ENCODE measurements at places on chromosomes 4 and X.

DNA sequence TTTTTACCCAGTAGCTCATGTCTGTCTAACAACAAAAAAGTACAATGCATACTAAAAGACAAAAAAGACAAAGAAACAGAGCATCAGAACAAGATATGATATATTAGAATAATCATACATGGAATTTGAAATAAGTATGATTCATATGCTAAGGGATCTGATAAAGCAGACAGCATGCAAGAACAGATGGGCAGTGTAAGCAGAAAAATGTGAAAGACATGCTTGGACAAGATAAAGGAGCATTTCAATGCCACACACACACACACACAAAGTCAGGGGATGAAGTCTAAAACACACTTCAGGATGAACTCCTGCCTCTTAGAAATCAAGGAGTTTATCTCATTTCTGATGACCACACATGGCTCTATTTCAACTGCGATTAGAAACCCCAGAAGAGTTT, 649.6 kb upstream of the NDST4 start:
- DNase-seq: no peak

DNA sequence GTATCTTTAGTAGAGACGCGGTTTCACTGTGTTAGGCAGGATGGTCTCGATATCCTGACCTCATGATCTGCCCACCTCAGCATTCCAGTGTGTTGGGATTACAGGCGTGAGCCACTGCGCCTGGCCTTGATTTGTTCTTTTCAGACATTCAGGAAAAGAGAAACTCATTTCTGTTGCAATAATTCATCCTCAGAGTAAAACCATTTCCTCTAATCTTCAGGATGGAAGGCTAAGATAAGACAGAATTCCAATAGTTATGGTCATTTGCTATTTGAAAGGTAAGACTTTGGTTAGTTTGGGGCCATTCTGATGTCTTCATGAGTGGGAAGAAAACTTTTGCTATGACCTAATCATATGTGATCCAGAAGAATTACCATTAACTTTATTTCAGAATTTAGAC, 83.0 kb downstream of the LRP2BP start:
- no peak for DNase-seq

DNA sequence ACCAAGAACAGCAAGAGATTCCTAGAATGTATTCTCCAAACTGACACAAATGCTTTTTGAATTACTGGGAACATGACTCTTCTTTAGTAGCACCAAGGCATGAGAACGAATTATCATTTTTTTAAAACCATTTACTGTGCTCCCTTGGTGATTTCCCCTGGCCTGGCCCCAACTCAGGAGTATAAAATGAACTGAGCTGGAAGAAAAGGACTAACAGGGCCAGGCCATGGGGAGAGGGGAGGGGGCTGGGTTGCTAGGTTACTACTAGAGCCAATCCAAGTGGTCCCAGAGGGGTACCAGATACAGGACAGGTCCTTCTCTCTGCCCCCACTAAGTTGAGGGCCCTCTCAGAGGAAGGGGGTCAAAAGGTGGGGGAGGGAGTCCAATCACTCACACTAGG, 23.1 kb downstream of the SASH3 start:
- DNase-seq: no peak

DNA sequence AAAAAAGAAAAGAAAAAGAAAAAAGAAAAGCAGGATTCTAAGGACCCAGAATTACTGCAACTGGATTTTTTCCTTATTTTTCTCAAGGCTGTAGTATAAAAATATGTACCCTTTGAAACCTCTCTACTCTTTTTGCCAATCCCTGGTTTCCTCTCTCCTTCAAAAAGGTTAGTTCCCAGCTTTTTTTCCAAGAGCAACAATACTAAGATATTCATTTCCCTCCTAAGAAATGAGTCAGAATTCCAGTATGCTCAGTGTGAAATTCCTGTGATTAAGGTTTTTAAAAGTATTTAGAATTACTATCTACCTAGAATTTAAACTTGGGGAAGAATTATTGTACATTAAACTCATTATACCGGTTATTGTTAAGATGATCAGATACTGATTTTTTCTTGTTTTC, 22.0 kb downstream of the SMIM14 start:
- no peak for DNase-seq

- no peak for DNase-seq
Measured at GRCh38 chrX:9164533-9165426, 130.9 kb upstream of the FAM9B start.

DNA sequence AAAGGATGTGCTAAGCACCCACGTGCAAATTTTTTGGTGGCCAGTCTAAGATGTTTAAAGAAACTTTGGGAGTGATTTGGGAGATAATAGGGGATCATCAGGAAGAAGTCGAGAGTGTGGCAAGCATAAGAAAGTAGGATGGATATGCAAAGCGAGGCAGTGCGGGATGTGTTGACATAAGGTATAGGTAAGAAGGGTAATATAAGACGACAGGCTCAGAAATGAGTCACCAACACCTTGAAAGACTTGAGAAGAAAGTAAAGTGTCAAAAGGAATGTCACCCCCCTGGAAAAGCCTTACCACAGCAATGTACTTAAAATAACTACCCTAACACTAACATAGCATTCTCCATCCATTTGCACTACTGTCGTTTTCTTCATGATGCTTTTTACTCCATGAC, 69.8 kb upstream of the BMP2K start:
- DNase-seq: no peak

DNA sequence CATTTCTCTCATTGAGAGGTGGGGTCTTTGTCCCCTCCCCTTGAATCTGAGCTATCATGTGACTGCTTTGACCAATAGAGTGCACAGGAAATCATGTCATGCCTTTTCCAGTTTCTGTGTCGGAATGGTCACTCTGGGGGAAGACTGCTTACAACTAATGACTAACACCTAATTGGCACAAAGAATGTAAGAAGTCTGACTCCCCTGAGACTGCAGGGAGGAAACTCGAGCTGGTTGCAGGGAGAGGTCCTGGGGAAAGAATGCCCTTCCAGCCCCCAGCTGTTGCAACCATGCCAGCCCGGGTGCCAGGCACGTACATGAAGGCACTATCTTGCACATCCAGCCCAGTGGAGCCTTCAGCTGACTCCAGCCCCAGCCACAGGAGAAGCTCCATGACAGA, 254.2 kb downstream of the DHX15 start:
- DNase-seq: no peak

- DNase-seq: peak; percentile 57
Measured at GRCh38 chrX:15854080-15854655, 445 bp downstream of the AP1S2 start.

DNA sequence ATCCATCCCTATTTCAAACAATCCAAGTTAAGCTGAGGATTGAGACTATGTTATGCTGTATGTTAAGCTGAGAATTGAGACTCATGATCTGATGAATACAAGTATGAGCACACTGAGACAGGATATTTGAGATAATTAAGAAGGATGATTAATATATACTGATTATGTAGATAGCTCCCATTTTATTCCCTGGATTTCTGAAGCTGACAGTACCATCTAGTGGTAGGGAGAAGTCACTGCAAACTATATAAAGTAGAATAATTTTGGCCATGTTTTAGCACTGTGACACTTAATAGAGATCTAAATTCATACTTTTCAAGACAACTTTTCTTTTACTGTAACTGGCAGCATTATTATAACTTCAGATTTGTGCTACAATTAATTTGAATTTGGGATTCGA, 63.8 kb upstream of the HPRT1 start:
- DNase-seq: no peak

- DNase-seq: no peak
Measured at GRCh38 chr4:46945062-46945461, 36.0 kb upstream of the COX7B2 start.

DNA sequence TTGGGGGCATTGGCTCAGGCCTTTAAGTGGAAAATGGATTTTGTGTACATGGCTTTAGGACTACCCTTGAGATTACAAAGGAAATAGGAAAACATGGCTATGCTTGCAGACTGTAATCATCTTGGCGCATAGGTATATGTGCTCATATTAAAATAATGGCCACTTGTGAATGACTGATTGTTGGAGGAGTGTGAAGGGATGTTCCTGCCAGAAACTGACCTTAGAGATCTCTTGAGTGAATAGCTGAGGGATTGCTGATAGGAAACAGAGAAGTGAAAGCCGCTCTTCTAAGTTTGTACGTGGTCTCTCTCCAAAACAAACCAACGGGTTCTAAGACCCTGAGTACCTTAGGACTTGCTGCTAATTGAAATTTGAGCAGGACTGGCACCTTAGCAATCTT, 186.0 kb downstream of the MGST2 start:
- DNase-seq: no peak

- DNase-seq: peak; percentile 42
Measured at GRCh38 chr4:7254736-7255487, 62.6 kb downstream of the SORCS2 start.

- no peak for DNase-seq
Measured at GRCh38 chr4:184857441-184858121, 31.8 kb upstream of the ACSL1 start.

- DNase-seq: no peak
Measured at GRCh38 chrX:25427873-25428555, 412.2 kb upstream of the ARX start.

GRCh38 chr4:147768113-147768512, 36.2 kb downstream of the ARHGAP10 start:
- DNase-seq: no peak

- no peak for DNase-seq
Measured at GRCh38 chr4:184000457-184001396, 95.6 kb downstream of the STOX2 start.

DNA sequence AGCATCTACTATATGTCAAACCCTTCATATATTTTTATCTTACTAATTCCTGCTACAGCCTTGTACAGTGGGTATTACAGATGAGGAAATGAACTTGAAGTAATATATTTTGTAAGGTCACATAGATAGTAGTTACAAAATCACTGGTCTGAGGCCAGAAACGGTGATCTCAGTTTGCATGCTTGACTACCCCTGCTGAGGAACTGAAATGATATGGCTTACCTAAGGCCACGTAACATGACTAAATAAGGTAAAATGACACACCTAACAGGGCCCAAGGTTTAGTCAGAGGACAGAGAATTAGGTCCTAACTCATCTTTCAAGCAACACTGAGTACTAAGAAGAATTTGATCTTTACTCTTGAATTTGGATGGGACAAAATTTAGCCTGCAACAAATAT, 1.5 kb upstream of the COMMD8 start:
- DNase-seq: no peak

GRCh38 chrX:47828984-47829383, 7.7 kb upstream of the ZNF81 start:
- DNase-seq: no peak

Data from left ventricle myocardium inferior (tissue), 1 donor.